Activated CD4-positive, alpha-beta T cell treated with anti-CD3 and anti-CD28 coated beads, Interleukin-2, Interleukin-4, amounts not matched to agents 100 ng/mL and 50 ng/mL, durations not matched to agents 16 hours and 8 hours (primary cell): ENCODE measurements at places on chromosomes 3 and 15.

DNA sequence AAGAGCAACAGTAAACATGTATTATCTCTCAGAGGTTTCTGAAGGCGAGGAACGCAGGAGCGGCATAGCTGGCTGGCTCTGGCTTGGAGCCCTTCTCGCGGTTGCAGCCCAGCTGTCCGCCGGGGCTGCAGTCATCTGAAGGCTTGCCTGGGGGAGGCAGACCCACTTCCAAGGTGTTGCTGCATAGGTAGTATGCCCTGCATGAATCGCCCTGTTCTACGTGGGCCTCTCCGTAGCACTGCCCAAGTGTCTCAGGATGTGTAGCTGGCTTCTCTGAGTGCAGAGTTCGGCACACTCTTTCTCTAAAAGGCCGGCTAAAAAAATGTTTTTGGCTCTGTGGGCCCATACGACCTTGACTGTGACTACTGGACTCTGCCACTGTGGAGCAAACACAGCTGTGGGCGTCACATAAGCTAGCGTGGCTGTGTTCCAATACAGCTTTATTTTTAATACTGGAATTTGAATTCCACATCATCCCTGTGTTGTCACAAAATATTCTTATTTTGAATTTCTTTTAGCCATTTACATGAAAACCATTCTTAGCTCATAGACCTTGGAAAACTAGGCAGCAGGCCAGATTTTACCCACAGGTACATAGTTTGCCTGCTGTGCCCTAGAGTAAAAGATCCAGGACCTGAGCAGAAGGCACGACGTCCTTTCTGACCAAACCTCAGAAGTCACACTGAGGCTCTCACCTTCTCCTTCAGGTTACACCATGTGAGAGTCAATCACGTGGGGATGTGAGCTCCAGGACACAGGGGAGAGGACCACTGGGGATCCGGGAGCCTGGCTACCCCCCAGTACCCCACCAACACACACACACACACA lies 55.9 kb downstream of the PGPEP1L start:
- no peak for DNase-seq

- no peak for DNase-seq
Measured at GRCh38 chr3:104763007-104763406, 603.7 kb upstream of the ALCAM start.

- no peak for DNase-seq
Measured at GRCh38 chr15:51766341-51766740, 14.9 kb downstream of the TMOD2 start.

- DNase-seq = no peak
Measured at GRCh38 chr3:129745253-129745652, 138.8 kb upstream of the PLXND1 start.

- no peak for DNase-seq
Measured at GRCh38 chr3:170046269-170047132, 8.7 kb downstream of the GPR160 start.

DNA sequence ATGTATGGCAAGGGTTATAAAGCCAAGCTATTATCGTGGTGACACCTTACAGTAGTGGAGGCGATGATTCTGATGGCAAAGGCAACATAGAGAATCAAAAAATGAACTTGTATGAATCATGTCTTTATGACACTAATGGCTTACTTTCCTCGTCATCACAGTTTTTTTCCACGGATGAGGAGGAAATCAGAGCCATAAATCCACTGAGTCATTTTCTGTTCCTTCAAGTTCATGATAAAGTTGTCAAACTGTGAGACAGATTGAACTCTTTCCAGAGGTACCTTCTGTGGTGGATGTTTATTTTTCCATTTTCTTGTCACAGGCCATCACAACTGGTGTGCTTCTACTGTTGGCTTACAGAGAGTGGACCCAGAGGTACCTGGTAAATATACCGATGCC lies 8.5 kb downstream of the TMEM212 start:
- DNase-seq = no peak

DNA sequence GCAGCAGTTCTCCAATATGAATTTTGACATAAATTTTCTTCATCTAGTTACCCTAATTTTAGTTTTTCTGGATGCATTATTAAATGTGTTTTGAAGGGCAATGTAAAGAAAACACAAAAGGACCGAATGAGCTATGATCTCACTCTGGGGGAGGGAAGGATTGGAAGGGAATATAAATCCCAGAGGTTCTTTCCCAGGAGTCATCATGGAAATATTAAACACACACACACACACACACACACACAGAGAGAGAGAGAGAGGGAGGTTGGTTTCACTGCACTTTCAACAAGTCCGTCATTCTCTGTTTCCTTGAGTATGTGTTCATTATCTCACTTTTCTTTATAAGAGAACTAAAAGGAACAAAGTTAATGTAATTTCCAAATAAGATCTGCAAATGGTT lies 70.7 kb upstream of the DCBLD2 start:
- no peak for DNase-seq

GRCh38 chr3:159877924-159878323 lies 110.7 kb upstream of the IL12A start:
- DNase-seq = no peak

- peak; percentile 73 for DNase-seq
Measured at GRCh38 chr15:80173022-80173759, 20.4 kb downstream of the FAH start.

- DNase-seq = no peak
Measured at GRCh38 chr3:8500989-8501370, 643 bp upstream of the LMCD1 start.

- DNase-seq = no peak
Measured at GRCh38 chr3:7249493-7250076, 388.7 kb downstream of the GRM7 start.

DNA sequence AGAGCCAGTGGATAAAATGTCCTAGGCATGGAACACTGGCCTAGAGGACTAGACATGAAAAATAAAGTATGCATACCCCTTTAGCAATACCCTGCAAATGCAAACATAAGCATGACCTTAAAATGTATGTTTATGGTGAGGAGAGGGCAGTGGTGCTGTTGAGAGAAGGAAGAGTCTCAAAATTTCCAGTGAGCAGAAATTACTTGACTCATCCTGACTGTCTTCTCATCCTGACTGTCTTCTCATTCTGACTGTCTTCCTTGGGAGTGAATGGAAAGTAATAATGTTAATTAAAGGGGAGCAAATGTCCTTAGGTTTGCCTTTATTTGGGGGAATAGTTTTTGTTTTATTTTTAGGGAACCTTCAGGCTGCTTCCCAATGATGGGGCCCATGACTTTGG lies 121.5 kb upstream of the GALNT15 start:
- no peak for DNase-seq

GRCh38 chr15:93527374-93528050 lies 438.5 kb upstream of the RGMA start:
- DNase-seq = no peak

GRCh38 chr3:87082796-87083440 lies 92.0 kb upstream of the VGLL3 start:
- peak; percentile 8 for DNase-seq

GRCh38 chr15:72389231-72389630 lies 8.9 kb upstream of the TMEM202 start:
- no peak for DNase-seq

DNA sequence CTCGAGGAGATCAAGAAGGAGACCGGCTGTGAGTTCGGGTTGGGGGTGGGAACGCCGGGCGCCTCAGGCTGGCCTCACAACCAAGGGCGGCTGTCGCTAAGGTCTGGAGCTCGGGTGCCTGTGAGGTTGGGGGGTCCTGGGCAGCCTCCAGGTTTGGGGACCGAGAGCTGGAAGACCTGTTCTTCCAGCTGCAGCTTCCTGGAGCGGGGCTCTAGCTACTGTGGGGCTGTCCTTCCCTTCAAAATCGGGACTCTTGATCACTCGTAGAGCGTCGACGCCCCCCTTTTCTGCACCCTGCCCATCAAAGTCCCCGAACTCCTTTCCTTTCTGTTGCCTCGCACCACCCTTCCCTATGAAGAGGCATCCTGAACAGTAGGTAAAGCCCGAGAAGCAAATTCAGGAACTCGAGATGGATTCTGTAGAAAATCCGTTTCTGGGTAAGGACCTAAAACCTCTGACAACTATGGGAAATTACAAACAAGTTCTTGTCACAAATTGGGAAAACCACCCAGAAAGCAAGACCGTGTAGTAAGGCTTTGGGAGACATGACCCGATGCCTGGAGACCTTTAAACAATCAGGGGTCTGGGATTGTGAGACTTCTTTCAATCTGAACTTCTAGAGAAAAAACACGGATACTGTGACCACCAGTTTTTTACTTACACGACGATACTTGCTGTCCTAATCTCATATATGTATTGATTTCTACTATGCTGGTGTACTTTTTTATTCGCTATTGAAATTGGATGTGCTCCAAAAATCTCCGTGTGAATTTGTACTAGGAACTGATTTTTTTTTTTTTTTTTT lies 556 bp downstream of the CHP1 start:
- DNase-seq = no peak

DNA sequence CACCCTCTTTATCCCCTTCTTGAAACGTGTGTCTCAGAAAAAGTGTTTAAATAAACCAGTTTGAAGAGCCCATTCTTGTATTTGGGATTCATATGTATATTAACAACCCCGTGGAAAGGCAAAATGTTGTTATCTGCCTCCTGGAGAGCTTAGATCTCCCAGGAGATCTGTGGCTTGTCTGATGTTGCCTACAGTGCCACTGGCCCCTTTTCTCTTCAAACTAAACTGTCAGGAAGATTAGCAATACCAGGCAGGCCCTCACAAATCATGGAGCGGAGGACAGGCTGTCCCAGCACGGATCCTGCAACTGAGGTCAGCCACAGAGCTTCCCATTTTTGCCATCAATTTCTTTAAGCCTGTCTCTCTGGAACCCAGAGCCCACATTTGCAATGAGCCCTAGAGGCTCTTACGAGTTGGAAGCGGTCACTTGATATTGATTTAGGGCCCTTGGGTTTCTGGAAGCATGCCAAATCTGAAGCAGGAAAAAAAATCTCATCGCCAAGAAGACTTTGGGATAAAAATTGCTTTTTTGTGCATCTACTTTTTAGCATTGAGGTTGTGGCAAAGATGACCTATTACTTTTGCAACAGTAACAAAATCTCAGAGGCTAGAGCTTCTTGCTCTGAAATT lies 234.1 kb downstream of the OPA1 start:
- no peak for DNase-seq

- DNase-seq = no peak
Measured at GRCh38 chr3:121819236-121819635, 15.6 kb downstream of the IQCB1 start.

DNA sequence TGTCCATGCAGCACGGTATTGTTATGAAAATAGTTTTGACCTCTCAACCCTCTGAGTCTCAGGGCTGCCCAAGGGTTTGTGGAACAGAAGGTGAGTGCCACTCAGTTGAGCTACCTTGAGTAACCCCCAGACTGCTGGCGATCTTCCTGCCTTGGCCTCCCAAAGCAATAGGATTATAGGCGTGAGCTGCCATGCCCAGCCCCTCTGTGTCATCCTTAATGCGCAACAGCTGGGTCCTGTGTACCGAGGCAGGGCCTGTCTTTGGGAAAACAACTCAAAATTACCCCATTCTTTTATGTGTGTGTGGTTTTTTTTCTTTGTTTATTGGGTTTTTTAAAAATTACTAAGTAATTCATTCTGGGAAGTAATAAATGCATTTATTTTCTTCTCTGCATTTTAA lies 78.3 kb upstream of the TPM1 start:
- no peak for DNase-seq

DNA sequence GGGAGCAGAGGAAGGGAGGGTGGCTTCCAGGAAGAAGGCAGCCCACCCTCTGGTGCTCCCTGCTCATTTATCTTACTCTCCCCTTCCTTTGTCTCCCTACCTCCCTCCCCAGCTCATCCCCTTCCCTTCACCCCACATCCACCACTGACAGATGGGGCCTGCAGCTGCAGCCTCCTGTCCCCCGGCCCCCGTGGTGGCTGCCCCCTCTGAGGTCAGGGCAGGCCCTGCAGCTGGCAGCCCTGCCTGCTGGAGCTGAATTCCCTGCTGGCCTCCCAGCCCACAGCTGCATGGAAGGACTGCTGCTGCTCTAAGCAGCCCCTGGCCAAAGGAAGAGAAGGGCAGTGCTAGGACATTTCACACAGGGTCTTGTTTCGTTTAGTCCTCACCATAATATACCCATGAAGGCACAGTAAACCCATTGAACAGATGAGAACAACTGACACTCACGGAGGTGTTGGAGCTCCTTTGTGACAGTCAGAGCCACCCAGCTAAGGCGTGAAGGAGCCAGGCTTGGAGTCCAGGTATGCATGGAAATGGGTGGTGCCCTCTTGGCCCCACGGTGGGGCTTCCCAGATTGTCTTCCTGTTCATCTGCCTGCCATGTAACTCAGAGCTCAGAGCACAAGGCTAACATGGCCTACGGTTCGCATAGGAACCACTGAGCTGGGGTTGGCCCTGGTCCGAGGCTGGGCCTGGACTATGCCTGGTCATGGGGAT lies 121.7 kb upstream of the PRR20G start:
- no peak for DNase-seq

- no peak for DNase-seq
Measured at GRCh38 chr3:123633530-123633929, 48.7 kb upstream of the HACD2 start.

DNA sequence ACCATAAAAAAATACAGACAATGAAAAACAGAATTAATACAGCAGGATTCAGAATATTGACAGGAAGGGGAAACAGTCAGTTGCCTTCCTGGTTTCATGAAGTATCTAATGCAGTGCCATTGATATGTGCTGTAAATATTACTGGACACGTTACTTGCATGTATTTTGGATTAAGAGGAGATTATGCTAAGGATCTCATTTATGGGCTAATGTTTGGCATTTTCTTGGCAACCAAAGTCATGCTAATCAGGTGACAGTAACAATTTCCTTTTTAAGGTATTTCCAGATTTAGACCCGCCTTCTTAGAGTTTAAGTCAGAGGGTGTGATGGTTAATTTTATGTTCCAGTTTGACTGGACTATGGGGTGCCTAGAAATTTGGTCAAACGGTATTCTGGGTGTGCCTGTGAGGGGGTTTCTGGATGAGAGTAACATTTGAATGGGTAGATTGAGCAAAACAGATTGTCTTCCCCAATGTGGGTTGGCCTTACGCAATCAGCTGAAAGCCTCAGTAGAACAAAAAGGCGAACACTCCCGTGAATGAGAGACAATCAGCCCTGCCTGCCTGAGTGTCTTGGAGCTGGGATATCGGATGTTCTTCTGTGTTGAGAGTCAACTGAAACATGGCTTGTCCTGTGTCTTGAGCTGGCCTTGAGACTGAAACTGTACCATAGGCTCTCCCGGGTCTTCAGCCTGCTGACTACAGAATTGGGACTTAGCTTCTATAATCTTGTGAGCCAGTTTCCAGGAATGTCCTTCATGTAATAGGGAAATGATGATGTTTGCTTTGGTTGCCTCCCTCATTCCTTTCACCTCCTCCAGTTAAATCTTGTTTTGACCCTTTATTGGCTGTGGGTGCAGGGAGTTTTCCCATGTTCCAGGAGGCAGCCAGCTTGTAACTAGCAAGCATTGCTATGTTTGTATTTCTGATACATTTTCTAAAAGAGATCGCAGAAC lies 10.5 kb downstream of the SQOR start:
- peak; percentile 74 for DNase-seq

DNA sequence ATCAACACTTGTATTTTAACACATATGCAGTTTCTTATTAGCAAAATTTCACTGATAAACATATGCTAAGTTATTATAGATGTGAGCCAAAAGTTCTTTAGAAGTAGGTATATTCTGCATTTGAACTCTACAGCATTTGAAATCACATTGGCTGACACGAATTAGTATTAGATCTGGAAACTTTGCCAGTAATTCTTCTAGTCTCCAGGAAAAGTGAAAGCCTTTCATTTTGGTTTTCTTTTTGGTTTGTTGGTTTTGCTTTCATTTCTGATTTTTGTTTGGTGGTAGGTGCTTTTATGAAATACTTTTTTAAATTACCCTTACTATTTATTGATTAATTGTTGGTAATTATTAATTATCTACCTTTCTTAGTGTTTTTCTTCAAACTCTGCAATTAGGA lies 72.9 kb downstream of the RBMS3 start:
- no peak for DNase-seq
